ENCODE measurements at places on chromosomes 16 and 17. TPM values are rescaled to one million over a fixed set of nuclear protein-coding genes. Genes with fewer than 3 reads are reported as not detected.

SNAI3 gene
- total RNA-seq, result not detected

PTGES3L gene
- total RNA-seq, result 0.21 TPM

MARVELD3 gene
- 11.7 TPM for total RNA-seq

SSTR5 gene
- not detected for total RNA-seq

LHX1 gene
- total RNA-seq, result 1.2 TPM

GAS2L2 gene
- 0.24 TPM for total RNA-seq

TSEN54 gene
- total RNA-seq, result 50.1 TPM

PMFBP1 gene
- 1.3 TPM for total RNA-seq

FOXN1 gene
- 0.21 TPM for total RNA-seq

PNMT gene
- total RNA-seq, result not detected

RRAD gene
- 118 TPM for total RNA-seq

PLEKHH3 gene
- 33.5 TPM for total RNA-seq

MYBBP1A gene
- total RNA-seq, result 84.8 TPM

CLEC18C gene
- 1.4 TPM for total RNA-seq

PRR29 gene
- not detected for total RNA-seq

PRKCA gene
- 3.6 TPM for total RNA-seq

KRT25 gene
- not detected for total RNA-seq

ELMO3 gene
- 49.2 TPM for total RNA-seq

CIBAR2 gene
- total RNA-seq, result not detected

FTSJ3 gene
- 66.3 TPM for total RNA-seq

CCDC200 gene
- not detected for total RNA-seq

CUEDC1 gene
- 5.8 TPM for total RNA-seq

GCGR gene
- not detected for total RNA-seq

LGALS9B gene
- not detected for total RNA-seq
